ENCODE measurements at places on chromosomes 1 and 21. TPM values are rescaled to one million over a fixed set of nuclear protein-coding genes. Genes with fewer than 3 reads are reported as not detected.

DNA sequence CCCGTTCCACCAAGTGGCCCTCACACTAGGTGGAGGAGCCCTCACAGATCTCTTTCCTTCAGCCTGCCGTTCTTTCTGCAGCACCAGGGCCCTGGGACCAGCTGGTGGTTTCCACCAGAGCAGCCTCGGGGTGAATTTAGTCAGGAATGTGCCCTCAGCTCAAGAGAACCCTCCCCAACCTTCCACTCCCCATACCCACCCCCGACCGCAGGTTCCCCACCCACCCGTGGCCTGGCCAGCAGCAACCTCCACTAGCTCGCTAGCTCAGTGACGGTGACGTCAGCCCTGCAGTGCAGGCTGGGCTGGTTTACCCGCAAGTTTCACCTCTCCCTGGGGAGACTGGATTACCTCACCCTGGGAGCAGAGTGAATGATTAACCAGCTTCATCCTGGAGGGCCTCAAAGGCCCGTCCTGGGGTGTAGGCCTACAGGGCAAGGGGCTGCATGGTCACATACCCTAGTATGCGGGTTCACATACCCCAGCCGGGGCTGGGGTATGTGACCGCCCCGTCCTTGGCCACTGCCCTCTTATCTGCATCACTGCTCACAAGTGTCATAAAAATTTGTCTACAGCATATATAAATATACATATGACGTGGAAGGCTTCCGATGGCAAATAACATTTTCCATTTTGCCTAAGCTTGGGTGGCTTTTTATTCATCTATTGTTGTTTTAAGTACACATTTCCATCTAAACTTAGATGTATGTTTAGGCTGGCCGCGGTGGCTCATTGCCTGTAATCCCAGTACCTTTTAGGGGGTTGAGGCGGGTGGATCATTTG is 24.5 kb downstream of the ELF3 start:
- DNase-seq, result peak; percentile 99

The KRTAP13-2 gene
- total RNA-seq, result not detected

The ST7L gene
- total RNA-seq, result 16.0 TPM

DNA sequence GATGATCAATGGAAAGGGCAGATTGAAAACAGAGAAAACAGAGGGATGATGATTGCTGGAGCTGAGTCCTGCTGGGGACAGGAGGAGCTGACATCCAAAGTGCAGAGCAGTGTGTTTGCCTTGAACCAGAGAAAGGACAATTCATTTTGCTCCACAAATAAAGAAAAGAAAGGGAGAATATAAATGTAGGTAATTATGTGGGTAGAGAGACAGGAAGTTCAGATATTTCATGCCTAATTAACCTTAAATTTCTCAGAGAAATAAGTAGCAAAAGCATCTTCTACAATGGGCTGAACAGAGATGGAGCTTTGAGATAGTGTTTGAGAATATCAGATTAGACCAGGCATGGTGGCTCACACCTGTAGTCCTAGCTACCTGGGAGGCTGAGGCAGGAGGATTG is 93.2 kb downstream of the TNFSF18 start:
- no peak for DNase-seq

The SERPINC1 gene
- not detected for total RNA-seq

DNA sequence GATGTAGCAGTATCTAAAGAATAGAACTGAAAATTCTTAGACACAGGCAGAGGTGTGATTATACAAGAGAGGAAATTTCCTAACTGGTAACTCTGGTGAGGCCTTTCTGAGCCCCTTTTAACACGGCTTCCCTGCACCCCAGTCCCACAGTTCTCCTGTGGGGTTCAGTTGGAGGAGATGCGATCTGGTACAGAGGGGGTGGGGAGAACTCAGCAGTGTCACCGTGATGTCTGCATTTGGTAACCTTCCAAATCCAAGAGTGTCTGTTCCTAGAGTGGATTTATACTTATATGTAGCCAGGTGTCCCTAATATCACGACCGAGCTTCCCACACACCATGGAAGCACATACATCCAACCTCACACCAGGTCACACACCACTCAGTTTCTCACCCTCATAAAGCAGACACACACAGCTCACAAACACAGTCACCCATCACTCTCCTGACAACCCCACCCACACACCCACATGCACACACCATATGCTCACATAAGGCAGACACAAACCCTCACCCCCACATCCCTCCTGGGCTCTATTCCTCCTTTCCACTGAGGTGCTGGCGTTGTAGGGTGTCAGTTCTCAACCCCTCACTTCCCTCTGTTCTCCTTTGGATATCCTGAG is 48.5 kb downstream of the RHBG start:
- DNase-seq, result no peak

- no peak for DNase-seq
Measured at GRCh38 chr1:221869779-221870178, 127.9 kb upstream of the DUSP10 start.

DNA sequence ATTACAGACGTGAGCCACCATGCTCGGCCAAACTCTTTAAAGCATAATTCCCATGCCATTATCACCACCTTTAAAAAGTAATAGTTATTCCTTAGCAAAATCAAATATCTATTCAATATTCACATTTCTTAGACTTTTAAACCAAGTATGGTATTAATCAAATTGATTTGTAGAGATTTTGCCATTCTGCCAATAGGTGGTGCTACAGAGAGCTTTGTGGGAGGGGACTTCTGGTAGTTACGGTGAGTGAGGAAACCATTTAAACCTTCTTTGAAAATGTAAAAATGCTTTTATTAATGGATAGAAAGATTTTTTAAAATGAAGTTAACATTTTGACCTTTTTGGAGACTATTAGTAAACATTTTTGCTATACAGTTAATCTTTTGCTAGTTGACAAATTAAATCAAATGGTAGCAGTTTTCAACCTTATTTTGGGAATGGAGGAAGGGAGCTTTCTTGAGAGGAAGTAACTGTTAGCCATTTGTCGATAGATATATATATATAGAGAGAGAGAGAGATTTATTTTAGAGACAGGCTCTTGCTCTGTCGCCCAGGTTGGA is 19.3 kb downstream of the IARS2 start:
- DNase-seq, result peak; percentile 21

GRCh38 chr21:14452727-14453241 is 69.8 kb upstream of the HSPA13 start:
- no peak for DNase-seq

The PGLYRP3 gene
- total RNA-seq, result not detected

GRCh38 chr1:181089017-181089675 is 646 bp downstream of the IER5 start:
- no peak for DNase-seq

DNA sequence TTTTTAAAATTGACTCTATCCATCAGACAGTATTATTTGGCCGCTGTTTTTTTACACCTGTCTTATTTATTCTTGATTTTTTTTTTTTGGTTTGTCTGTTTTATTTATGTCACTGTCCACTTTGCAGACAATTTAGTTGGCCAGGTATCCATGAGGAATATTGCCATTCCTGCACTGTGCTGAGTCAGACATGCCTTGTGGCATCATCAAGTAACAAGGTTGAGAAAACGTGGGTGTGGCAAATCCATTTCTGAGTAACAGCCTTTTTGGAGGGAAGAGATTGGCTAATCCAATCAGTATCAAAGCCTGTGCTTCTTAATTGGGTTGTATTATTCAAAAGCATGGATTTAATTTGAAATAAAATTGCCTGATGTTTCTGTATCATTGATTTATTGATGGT is 463.1 kb downstream of the USP25 start:
- peak; percentile 64 for DNase-seq

The SLC6A17 gene
- total RNA-seq, result 0.21 TPM

GRCh38 chr1:175839779-175840669 is 96.6 kb upstream of the TNR start:
- no peak for DNase-seq

Measured in H4 (cell line).